Posterior cingulate gyrus (tissue), 11 donors: ENCODE measurements at places on chromosomes 12 and 14.

DNA sequence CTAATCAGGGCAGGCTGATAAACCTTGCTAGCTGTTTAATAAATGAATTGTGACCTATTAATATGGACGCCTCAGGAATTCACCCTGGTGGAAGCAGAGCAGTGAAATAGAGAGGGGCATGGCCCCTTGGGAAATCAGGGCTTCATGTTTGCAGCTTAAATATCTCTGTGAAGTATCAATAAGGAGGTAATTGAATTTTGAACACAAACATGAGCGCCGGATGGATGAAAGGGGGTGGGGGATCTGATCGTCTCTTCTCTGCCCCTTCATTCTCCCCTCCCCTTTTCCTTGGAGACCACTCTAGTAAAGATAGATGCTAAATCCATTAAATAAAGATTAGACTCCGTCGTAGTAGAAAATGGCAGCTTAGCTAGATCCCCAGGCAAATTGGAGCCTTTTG, 70.5 kb downstream of the LIN52 start:
- DNase-seq = no peak

DNA sequence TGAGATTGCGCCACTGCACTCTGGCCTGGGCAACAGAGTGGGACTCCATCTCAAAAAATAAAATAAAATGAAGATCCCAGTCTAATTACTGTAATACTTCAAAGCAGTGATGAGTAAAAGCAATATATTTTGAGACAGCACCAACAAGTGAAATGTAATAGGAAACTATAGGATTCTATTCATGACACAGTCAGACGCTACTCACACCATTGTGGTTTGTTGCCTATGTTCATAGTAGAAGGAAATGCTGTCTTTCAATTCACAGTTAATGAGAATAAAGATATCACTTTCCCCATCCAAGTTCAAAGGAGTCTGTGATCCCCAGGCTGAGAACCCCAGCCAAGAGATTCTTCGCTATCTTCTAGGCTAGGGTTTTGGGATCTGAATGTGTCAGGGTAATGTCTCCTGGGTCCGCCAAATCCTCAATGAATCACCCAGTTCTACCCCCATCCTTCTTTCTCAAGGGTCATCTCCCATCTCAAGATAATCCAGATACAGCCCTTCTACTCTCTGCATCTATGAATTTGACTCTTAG, 16.6 kb upstream of the DTX1 start:
- DNase-seq = no peak

DNA sequence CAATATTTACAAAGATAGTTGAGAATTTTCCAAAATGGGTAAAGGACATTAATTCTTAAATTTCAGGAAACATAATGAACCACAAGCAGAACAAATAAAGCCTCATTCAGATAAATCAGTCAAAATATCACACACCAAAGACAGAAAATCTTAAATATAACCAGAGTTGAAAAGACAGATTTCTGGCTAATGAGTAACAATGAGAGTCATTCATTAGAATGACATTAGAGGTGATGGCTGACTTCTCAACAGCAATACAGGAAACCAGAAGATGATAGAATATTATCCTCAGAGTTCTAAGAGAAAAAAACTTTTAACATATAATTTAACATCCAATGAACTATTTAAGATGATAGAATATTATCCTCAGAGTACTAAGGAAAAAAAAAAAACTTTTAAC, 124.2 kb downstream of the DENND5B start:
- DNase-seq = no peak

DNA sequence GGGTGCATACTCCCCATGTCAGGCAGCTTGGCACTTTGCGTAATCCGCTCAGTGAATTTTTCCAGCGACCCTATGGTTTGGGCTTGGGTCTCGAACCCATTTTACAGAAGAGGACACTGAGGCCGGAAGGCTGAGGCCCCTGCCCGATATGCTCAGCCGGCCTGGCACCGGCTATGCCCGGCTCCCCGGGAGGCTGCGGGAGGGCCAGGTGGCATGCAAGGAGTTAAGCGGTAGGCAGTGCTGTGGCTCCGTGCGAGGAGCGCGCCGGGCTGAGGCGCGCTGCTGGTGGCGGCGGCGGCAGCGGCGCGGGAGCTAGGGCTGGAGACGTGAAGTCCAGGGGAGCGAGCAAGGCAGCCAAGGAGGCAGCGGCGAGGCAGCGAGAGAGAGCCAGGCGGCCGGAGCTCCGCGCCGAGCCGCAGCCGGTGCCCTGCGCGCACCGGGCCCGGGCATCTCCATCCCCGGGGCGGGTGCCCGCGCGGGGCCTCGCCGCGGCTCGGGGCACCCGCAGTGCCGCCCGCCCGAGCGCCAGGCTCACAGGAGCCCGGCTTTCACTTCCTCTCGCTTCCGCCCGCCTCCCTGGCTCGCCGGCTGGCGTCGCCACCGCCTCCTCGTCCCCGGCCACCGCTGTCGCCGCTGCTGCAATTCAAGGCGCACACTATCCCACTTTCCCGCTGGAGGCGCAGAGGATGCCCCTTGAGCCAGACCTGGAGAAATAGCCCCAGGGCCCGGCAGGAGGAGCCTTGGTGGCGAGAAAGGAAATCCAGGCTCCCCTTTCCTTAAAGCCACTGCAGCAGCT, at the start of gene WSCD2:
Gene WSCD2, plus strand, starts transcription at position 272 of the 796 bp plus-strand sequence. CDS start 66,545 bp downstream, outside the sequence.
- DNase-seq = peak; percentile 62

- DNase-seq = no peak
Observed at GRCh38 chr12:117363953-117364486, 2.6 kb upstream of the NOS1 start.

DNA sequence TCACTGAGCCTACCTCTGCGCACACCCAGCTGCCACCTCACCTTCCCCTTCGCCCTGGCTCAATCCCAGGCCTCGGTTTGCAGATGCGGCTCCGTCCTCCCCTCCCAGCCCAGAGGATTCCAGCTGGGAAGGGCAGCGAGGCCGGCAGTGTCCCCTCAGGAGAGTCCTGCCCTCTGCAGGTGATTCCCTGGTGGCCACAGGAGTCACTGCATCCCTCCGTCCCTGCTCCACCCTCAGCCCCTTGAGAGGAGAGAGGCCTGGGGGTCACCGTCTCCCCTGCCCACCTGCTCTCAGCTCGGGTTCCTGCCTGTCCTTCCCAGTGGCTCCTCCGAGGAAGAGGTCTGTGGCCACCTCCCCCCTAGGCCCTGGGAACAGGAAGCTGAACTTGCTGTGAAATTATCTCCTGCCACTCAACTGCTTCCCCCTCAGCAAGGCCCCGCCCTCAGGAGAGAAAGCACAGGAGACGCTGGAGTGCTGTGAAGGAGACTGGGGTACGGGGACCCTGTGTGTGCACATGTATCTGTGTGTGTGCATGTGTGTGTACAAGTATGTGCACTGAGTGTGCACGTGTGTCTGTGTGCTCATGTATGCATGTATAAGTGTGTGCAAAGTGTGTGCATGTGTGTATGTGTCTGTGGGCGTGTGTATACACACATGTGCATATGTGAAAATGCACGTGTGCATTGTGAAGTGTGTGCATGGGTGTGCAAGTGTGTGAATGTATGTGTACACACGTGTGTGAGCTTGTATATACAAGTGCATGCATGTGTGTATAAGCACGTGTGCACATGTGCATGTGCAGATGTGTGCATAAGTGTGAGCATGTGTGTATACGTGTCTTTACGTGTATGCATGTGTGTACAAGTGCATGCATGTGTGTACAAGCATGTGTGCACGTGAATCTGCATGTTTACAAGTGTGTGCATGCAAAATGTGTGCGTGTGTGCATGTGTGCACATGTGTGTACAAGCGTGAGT, 13.2 kb upstream of the GALNT9 start:
- DNase-seq = no peak

DNA sequence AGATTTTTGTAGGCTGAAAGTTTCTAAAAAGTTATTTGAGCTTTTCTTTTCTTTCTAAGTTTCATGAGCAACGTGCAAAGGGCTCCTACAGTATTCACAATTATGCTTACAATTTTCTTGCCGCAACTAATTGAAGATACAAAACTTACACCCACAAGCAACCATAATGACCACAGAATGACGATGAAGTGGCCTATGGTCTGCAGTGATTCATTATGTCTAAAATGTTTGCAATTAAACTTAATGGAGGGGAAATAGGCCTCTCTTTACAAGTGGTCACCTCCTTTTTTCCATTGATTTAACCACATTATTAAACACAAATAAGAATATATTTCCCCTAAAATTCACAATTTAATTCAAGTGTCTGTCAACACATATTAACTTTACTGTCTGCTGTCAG, 732.6 kb upstream of the FLRT2 start:
- DNase-seq = no peak

GRCh38 chr14:101115652-101116051, 212.1 kb upstream of the RTL1 start:
- peak; percentile 30 for DNase-seq

GRCh38 chr12:14991069-14991468, 18.2 kb downstream of the PDE6H start:
- no peak for DNase-seq

DNA sequence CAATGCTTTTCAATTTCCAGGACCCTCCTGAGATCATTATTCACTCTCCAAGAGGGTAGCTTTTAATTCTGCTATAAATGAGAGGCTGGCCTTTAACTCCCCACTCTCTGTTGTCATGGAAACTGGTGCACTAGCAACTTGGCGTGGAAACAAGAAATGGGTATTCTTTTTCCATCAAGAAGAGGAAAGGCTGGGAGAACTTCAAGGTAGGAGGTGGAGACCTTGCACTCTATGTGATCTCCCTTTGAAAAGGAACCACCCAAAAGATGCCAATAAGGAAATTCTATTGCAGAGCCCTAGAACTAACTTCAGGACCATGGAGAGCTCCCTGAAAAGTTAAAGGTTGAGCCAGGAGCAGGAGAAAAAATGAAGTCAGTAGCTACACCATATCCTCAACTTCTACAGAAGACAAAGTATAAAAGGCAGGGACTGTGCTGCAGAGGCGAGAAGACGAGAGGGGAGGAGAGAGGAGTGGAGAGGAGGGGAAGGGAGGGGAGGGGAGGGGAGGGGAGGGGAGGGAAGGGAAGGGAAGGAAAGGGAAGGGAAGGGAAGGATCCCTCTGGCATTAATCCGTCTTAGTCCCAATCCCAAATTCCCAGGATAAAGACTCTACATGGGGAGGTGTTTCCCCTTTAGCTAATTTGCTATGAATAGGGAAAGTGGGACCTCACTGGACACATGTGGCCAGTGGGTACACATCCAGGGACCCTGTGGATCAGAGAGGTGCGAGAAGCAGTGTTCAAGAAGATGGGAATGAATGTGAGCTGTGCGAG, 46.7 kb upstream of the FICD start:
- no peak for DNase-seq

DNA sequence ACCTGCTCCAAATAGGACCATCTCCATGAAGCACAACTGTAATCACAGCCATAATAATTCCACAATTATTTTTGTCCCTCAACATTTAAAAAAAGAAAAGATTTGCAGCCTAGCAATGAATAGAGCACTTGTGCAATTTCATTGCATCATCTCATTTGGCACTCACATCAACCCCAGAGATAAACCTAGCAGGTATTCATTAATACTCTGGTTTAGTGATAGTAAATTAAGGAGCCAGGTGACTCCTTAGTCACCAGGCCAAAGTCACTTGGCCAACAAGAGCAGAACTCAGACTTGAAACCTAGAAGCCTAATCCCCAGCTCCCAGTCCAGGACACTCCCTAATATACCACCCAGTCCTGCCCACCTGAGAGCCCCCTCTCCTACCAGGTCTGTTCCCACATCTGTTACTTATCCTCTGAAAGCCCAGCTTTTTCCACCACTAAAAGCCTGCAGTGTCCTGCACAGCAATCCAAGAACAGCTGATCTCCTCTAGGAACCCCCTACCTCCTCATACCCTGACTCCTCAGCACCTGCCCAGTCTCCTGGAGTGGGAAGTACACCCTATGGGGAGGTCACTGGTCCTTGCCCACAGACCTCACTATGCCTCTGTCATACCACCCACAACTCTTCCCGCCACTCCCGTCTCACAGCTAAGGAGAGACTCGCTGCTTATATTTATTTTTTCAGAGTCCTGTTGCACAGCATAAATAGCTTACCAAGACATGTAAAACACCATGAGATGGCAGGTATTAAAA, 22.1 kb downstream of the OR10P1 start:
- no peak for DNase-seq
